ENCODE measurements at places on chromosomes 6 and 20. TPM values are rescaled to one million over a fixed set of nuclear protein-coding genes. Genes with fewer than 3 reads are reported as not detected.

Gene TP53INP2
- 10.4 TPM for total RNA-seq

Gene TREM1
- 1.7 TPM for total RNA-seq

Gene BTN1A1
- not detected for total RNA-seq

Gene LKAAEAR1
- total RNA-seq = not detected

Gene PXMP4
- total RNA-seq = 6.7 TPM

Gene DEFB124
- total RNA-seq = not detected

Gene OR2H1
- total RNA-seq = not detected

Gene SOX18
- 17.6 TPM for total RNA-seq

Gene TPBG
- total RNA-seq = 16.6 TPM

DNA sequence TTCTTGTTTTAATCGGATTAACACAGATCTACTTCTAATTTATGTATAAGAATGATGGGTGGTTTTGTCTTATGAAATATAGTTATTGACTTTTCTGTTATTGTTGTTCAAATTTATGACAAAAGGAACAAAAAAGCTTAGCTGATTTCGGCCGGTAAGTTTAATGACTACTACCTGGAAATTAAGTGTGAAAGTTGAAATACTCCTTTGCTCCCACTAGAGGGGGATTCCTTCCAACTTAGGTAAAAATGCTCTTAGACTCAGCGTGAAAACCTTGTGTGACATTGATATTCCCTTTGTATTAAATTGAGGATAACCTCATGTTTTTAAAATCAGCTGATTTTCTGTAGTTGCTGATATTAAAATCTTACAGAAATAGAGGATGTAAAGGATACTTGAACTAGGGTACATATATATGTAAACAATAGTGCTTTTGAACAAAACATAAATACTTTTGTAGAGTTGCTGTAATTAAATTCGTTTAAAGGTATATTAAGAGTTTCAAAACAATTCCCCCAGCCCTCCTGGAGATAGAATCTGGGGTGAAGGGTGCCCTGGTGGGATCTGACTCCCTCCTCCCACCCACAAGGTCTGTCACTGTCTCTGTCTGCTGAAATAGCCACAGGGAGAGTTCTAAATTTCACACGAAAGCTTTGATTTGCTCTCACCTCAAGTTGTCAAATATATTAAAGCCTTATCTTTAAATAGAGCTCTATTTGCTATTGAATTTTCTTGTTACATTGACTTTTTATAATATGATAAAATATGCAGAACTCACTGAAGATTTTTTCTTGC lies 257.5 kb downstream of the ARID1B start:
- DNase-seq = peak; percentile 67

GRCh38 chr6:35489995-35490791 lies 6.7 kb downstream of the TEAD3 start:
- DNase-seq = peak; percentile 95

GRCh38 chr20:54093423-54094267 lies 23.3 kb upstream of the BCAS1 start:
- DNase-seq = peak; percentile 46

GRCh38 chr20:53223626-53224172 lies 251.5 kb downstream of the TSHZ2 start:
- DNase-seq = no peak

- no peak for DNase-seq
These were observed 100.5 kb downstream of the LMBRD1 start for GRCh38 chr6:69696273-69696672.

GRCh38 chr6:42030585-42031506 lies 19.5 kb upstream of the TAF8 start:
- peak; percentile 97 for DNase-seq

GRCh38 chr20:38842558-38842981 lies 37.1 kb downstream of the PPP1R16B start:
- DNase-seq = no peak

- no peak for DNase-seq
These were observed 75.1 kb downstream of the QKI start for GRCh38 chr6:163489584-163489983.

DNA sequence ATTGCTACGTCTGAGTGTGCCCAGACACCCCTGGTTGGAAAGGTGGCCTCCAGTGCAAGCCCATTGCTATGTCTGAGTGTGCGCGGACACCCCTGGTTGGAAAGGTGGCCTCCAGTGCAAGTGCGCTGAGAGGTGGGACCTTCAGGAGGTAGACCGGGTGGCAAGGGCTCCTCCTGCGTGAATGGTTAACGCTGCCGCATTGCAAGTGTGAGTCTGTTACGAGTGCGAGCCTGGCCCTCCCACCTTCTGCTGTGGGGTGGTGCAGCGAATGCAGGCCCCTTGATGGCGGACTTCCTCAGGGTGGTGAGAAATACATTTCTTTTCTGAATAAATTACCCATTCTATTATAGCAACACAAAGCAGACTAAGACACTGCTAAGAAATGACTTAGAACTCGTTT lies 208.8 kb downstream of the DLL1 start:
- DNase-seq = no peak

GRCh38 chr20:3804254-3804751 lies 8.2 kb downstream of the CDC25B start:
- DNase-seq = no peak

GRCh38 chr6:100186552-100186951 lies 192.5 kb upstream of the MCHR2 start:
- peak; percentile 25 for DNase-seq

- no peak for DNase-seq
These were observed 40.2 kb downstream of the ITCH start for GRCh38 chr20:34403063-34403827.

GRCh38 chr6:52155791-52156576 lies 30.2 kb upstream of the IL17A start:
- peak; percentile 13 for DNase-seq

DNA sequence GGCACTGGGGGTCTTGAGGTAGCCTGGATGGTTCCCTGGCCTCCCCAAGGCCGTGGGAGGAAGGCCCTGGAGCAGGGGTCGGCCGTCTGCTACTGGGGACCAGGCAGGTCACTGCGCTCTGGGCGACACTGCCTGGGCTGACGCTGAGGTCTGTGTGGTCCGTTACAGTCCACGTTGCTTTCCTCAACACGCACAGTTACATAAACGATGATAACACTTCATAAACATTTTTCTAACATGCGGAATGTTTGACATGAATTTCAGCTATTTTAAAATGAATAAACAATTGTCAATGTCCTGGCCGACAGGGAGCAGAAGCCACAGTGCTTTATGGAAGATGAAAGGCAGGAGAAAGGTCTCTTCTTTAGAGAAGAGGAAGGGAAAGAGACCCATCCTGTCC lies 10.2 kb upstream of the RBBP8NL start:
- no peak for DNase-seq

DNA sequence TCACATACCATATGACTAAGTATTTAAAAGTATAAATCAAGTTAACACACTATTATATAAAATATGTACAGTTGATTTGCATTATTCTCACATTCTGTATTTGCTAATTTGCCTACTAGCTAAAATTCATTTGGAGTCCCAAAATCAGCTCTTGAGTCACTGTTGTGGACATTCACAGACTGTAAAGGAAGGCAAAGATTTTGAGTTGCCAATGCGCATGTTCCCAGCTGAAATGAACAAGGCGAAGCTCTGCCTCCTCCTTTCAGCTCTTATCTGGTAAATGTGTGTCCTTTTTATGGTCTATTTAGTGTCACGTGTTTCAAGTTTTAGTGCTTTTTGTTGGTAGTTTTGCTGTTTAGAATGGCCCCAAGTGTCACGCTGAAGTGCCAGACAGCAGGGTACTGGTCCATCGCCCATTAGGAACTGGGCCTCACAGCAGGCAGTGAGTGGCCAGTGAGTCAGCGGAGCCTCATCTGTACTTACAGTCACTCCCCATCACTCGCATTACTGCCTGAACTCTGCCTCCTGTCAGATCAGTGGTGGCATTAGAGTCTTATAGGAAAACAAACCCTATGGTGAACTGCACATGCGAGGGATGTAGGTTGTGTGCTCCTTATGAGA lies 87.2 kb upstream of the ADTRP start:
- DNase-seq = no peak

DNA sequence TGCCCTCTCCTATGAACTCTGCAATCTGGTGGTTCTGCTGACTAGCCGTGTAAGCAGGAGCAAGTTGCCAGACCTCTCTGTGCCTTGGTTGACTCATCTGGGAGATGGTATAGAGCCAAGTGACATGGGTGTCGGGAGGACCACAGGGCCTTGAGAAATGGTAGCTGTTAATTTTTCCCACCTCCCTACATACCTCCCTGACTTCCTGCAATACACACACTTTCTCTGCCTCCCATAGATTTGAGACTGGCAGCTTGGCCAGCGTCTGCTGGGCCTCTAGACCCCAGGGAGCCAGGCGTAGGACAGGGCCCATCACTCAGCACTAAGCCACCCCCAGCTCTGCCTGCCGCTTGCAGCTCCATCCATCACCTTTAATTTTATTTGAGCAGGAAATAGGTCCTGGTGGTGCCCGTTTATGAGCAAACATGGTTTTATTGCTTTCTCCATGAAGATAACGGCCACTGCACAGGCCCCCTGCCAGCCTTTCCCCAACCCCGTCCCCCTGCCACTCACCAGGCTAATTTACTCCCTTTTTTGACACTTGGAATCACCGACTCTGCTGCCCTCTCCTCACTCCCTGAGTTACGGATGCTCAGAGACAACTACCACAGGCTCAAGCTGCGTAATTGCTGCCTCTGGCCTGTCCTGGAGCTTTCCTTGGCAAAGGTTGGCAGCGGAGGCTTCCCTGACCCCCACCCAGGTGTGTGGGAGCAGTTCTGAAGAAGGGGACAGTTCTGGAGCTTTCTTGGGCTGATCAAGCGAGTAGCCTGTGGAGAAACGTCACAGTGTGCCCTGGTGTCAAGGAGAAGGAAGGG lies 11.1 kb downstream of the GLP1R start:
- no peak for DNase-seq

DNA sequence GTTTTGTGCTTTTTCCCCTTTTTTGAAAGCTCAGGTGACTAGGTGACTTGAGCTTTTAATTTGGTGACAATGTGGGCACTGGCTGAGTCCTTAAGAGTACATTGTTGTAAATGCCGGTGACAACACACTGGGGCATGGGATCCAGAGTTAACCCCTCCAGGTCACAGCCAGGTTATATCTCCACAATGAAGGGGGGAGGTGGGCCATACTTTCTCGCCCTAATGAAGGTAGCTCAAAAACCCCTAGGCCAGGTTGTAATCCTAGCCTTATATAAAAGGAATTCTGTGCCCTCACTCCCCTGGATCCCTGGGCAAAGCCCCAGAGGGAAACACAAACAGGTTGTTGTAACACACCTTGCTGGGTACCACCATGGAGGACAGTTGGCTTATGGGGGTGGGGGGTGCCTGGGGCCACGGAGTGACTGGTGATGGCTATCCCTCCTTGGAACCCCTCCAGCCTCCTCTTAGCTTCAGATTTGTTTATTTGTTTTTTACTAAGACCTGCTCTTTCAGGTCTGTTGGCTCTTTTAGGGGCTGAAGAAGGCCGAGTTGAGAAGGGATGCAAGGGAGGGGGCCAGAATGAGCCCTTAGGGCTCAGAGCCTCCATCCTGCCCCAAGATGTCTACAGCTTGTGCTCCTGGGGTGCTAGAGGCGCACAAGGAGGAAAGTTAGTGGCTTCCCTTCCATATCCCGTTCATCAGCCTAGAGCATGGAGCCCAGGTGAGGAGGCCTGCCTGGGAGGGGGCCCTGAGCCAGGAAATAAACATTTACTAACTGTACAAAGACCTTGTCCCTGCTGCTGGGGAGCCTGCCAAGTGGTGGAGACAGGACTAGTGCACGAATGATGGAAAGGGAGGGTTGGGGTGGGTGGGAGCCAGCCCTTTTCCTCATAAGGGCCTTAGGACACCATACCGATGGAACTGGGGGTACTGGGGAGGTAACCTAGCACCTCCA lies 2.2 kb upstream of the VEGFA start:
- peak; percentile 54 for DNase-seq

GRCh38 chr6:114276783-114277182 lies 66.0 kb downstream of the HS3ST5 start:
- DNase-seq = no peak

DNA sequence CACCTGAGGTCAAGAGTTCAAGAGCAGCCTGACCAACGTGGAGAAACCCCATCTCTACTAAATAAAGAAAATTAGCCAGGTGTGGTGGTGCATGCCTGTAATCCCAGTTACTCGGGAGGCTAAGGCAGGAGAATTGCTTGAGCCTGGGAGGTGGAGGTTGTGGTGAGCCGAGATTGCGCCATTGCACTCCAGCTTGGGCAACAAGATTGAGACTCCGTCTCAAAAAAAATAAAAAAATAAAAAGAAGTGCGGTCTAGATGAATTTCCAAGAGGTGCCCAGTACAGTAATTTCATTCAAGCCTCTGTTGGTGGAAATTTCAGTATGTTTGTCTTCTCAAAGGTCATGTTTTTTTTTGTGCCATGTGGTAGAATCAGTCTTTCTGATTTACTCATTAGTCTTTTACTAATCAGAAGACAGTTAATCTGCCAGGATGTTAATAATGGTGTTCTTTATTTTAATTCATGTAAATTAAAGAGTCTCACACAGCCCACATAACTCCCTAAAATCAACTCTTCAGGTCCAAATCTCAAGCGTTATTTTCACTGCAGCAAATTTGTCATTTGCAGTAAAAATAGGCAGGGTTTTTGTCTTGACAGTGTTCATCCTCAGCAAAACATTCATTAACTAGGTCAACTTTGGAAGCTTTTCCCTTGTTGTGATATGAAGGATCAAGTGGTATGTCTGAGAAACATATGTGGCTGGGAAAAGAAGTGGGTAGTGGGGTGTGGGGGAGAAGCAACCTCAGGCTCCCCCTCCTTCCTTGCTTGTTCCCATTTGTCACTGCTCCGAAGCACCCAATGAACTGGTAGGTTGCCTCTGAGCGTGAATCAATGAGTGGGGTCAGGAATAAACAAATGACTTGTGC lies 13.3 kb downstream of the TP53INP2 start:
- DNase-seq = no peak

DNA sequence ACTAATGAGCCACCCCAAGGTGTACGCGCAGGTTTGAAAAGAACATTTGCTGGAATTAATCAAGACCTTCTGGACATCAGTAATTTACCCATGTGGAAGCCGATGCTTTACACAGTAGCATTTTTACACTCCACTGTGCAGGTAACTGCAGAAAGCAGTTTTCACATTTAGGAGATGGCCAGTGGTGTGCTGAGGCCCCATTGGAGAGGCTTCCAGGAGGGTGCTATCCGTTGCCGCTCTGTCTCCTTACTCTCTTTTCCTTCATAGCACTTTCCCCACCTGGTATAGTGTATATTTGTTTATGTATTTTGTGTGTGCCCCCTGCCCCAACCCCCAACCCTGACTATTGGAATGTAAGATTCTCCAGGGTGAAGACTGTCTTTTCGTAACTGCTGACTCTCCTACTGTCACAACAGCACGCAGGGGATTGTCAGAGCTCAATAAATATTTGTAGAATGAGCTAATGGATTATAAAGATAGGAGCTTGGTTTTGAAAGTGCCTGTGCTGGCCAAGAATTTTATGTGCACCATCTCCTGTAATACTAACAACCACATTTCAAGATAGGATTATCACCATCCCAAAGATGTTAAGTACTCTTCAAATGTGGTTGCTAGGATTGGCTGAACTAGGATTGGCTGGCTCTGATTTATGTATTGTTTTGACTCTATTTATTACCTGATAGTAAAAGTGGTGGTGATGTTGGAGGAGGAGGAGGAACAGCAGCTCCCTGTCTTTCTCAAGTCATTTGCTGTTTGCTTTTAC lies 74.0 kb upstream of the GLP1R start:
- peak; percentile 12 for DNase-seq

GRCh38 chr6:106444777-106445507 lies 84.4 kb downstream of the CRYBG1 start:
- peak; percentile 67 for DNase-seq

- DNase-seq = no peak
These were observed 94.7 kb downstream of the ANKRD6 start for GRCh38 chr6:89527634-89528033.

Measured in tongue (tissue), 3 donors.